Hematopoietic multipotent progenitor cell (in vitro differentiated cells): ENCODE measurements at places on chromosomes 3 and 15. TPM values are rescaled to one million over a fixed set of nuclear protein-coding genes. Genes with fewer than 3 reads are reported as not detected.

GRCh38 chr3:105755121-105755886, 113.5 kb downstream of the CBLB start:
- DNase-seq: no peak

The SCN5A gene
- total RNA-seq: 0.27 TPM

DNA sequence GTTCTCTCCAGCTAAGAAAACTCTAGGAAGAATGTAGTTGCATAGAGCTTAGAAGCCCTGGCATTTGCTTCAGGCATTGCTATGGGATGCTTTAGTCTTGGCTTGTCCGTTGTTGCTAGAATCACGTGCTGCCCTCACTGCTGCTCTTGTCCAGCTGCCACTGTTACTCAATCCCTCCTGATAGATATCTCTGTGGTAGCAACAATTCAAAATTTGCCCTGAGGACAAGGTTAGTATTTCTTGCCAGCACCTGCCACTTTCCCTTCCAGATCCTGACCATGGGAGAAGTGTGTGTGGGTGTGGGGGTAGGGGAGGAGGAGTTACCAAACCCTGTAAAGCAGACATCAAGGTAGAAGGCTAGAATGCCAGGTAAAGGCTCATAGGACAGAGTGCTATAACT, 113.8 kb downstream of the PPM1L start:
- DNase-seq: no peak

The ITIH4 gene
- total RNA-seq: 7.5 TPM

- no peak for DNase-seq
Observed at GRCh38 chr3:95521396-95521795, 1293.0 kb upstream of the EPHA6 start.

The TIGIT gene
- not detected for total RNA-seq

DNA sequence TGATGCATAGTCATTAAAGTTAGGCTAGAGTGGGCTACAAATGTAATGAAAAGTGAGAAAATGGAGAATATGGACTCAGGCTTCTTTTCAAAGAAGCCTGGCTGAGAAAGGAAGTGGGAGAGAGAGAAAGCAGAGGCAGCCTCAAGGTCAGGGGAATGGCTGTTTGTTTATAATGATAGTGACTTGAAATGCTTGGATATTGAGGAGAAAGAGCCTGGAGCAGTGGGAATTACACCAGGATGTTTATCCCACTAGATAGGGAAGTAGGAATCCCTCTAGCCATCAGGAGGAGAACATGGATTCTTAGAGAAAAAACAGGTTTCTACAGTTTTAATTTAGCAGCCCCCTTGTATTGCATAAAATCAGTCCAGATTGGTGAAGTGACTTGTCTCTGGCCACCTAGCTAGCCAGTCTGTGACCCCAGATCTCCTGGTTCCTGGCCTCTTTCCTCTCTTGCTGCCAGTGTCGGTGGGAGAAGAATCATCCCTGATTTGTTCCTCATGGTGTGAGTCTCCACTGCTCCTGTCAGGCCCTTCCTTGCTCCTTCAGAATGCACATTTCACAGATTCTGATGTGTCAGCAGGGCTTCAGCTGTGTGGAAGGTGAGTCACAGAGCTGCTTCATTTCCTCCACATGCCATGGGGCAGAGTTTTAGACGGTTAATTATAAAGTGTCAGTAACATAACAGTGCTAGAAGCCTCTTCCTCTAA, 32.9 kb downstream of the SEMA6D start:
- no peak for DNase-seq

The IGSF10 gene
- 1.3 TPM for total RNA-seq

GRCh38 chr15:91040856-91041255, 18.5 kb upstream of the VPS33B start:
- DNase-seq: no peak

- DNase-seq: no peak
Observed at GRCh38 chr3:42805141-42805821, 991 bp upstream of the HIGD1A start.

- no peak for DNase-seq
Observed at GRCh38 chr3:5198986-5199731, 11.7 kb downstream of the EDEM1 start.

The CNTN3 gene
- not detected for total RNA-seq

GRCh38 chr3:187328691-187329090, 37.2 kb upstream of the MASP1 start:
- DNase-seq: no peak

DNA sequence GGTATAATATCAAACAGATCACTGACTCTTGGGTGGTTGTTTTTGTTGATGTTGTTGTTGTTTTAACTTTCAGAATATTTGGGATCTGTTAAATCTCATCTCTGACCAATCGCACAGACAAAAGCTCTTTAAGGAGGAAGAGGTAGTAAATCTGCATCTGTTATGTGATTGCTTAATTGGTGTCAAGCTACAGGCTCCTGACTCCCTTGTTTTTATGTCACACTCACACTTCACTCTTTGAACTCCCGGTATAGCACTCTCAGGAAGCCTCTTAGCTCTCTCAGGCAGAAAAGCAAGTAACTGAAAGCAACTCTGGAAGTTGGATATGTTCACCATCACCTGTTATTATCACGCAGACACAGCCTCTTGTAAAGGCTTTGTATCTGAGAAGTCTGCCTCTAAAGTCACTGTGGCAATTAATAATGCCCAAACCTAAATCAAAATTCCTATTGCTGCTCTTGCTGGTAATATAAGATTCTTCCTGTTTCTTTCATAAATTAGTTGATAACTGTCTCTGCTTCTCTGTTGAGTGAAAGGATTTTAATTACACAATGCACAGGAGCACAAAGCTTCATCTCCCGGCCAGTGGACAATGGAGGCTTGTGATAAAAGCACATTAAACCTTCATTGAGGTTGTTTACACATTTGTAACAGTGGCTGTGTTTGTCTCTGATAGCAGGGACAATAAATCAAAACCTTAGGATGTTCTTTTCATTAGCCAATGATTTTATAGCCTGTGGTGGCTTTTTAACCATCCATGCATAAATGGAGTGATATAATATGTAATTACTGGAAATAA, 576.7 kb downstream of the MFSD1 start:
- DNase-seq: no peak

- DNase-seq: peak; percentile 66
Observed at GRCh38 chr3:52123106-52123725, 31.0 kb downstream of the POC1A start.

GRCh38 chr15:26261966-26262365, 398.8 kb upstream of the ATP10A start:
- no peak for DNase-seq

- DNase-seq: no peak
Observed at GRCh38 chr15:42226648-42227047, 18.5 kb upstream of the VPS39 start.

DNA sequence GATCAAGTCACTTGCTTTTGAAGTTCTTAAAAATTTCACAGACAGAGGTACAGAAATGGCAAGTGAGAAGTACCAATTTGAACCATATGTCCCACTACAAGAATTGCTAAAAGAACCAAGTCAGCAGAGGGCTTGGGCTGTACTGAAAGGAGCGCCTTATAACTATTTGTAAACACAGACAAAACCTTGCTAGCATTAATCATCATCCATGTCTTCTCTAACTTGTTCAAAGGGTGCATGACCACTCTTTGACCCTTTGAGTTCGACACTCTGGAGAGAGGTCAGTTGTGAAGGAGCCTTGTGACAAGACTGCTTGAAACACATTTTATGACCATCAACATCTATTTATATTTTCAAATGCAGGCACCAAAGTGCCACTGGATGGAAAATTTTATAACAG, 191.7 kb downstream of the PDZRN3 start:
- DNase-seq: no peak

The P2RY12 gene
- not detected for total RNA-seq

- DNase-seq: no peak
Observed at GRCh38 chr15:94845390-94845716, 614.0 kb downstream of the MCTP2 start.

- DNase-seq: no peak
Observed at GRCh38 chr3:158780766-158781165, 21.1 kb upstream of the MFSD1 start.

GRCh38 chr3:58965865-58966264, 84.0 kb downstream of the CFAP20DC start:
- no peak for DNase-seq

DNA sequence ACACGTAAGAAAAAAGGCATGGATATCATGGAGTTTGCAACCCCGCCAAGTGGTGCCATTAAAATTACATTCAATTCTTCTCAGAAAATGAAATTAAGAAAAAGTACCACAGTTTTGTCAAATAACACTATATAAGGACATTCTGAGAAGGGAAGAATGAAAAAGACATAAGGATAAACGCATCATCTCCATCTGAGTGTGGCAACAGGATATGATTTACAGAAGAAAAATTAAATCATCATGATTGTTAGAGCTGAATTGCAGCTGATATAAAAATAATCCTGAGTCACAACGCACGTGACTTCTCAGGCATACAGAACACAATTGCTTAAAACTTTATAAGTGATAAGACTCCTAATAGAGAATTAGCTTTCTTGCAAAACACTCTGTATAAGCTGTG, 133.8 kb downstream of the GREM1 start:
- no peak for DNase-seq

DNA sequence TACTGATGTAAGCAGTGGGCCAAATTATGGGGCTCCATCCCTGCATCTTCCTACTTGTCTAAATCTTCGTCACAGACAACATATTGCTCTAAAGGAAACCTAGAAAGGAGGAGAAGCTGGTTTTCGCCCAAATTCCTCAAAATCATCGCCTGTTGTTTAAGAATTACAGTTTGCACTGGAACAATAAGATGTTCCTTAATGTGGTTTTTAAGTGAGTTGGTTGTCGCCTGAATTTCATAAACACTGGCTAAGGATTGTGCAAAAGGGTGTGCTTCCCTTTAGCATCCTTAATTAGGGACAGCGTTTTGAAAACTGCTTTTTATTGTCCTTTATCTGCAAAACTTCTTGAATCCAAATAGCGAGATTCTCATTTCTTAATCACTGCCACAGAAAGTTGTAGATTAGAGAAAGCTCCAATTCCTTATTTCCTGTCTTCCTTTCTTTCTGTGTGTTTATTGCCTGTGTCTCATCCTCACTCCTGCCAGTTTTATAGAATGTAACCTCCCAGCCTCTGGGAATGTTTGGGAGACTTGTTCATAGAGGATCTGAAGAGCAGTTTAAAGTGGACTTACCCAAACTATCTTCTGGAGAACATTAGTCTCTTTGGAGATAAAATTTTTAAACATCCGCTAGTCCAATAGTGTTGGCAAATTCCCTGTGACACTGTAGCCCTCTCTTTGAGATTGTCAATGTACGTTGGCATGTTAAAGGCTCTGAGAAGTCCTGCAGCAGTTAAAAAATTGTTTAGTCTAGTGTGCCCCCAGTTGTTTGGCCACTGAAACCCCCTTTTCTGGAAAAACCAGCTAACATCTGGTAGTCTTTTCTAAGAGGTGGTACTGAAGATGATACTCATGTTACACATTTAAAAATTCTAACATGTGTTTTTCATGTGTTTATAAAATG, 50.4 kb downstream of the FLNB start:
- DNase-seq: no peak

The BDH1 gene
- total RNA-seq: 19.9 TPM

GRCh38 chr3:33186524-33187367, 31.9 kb downstream of the SUSD5 start:
- no peak for DNase-seq

DNA sequence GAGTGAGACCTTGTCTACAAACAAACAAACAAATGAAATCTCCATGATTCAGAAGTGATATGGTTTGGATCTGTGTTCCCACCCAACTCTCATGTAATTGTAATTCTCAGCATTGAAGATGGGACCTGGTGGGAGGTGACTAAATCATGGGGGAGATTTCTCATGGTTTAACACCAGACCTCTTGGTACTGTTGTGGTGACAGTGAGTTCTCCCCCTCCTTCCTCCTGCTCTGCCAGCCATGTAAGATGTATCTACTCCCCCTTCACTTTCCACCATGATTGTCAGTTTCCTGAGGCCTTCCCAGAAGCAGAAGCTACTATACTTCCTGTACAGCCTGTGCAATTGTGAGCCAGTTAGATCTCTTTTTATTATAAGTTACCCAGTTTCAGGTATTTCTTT, 438.4 kb upstream of the THBS1 start:
- DNase-seq: no peak

The GP9 gene
- 4.0 TPM for total RNA-seq

The TMC3 gene
- not detected for total RNA-seq

The ALS2CL gene
- total RNA-seq: 2.4 TPM

- DNase-seq: no peak
Observed at GRCh38 chr15:52193791-52194190, 2.6 kb upstream of the GNB5 start.

The PYGO1 gene
- total RNA-seq: under 0.01 TPM

DNA sequence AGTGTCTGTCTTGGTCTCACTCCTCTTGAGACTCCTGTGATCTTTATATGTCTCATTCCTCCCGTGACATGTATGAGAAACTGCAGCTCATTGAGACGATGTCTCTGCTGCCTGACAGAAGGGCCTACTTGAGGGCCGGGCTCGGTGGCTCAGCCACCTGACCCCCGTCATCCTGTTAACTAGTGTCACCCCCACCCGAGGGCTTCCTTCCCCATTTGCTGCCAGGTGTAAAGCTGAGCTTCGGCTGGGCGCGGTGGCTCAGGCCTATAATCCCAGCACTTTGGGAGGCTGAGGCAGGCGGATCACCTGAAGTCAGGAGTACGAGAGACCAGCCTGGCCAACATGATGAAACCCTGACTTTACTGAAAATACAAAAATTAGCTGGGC, 12.7 kb downstream of the SEMA4B start:
- peak; percentile 35 for DNase-seq

GRCh38 chr3:53159156-53160060, 1.6 kb upstream of the PRKCD start:
- DNase-seq: no peak
